ENCODE measurements at places on chromosomes 5 and 9.
A peak's percentile ranks its signal among the peaks of the same experiment; 100 is the strongest.

DNA sequence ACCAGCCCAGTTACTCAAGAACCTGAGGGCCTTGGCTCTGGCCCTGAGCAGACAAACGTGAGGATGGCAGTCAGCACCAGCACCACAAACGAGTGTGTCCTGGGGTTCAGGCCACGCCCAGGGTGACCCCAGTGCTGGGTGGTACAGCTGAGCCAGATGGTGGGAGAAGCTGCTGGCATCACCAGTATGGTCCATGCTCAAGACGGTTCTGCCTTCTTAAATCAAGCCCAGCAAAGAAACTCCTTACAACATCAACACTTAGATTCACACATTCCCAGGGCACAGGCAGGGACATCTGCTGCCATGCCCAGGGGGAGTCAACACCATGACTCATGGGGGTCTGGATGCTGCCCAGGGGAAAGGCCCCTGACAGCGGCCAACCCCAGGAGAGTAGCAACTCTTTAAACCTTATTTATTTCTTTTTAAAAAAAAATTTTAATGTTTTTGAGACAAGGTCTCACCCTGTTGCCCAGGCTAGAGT lies 31.3 kb downstream of the IPPK start:
- no peak for DNase-seq

- no peak for DNase-seq
Observed at GRCh38 chr9:97575673-97576200, 57.4 kb downstream of the TSTD2 start.

GRCh38 chr5:142725231-142726187 lies 39.6 kb upstream of the FGF1 start:
- no peak for DNase-seq

DNA sequence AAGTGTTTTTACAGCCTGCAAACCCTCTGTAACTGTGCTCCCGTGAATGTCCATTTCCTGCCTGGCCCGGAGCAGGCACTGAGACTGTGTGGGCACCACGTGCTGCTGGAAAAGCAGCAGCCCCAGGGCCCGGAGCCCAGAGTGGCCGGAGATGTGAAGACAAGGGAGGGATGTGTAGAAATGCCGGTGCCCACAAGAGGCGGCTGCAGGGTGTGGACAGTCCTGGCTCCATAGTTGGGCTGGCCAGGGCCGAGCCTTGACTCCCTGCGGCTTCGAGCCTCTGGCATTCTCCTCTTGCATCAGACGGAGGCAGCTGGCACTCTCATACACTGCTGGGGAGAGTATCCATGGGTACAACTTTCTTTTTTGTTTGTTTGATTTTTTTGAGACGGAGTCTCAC lies 13.2 kb upstream of the GFPT2 start:
- no peak for DNase-seq

- no peak for DNase-seq
Observed at GRCh38 chr5:158691631-158692255, 408.0 kb downstream of the EBF1 start.

DNA sequence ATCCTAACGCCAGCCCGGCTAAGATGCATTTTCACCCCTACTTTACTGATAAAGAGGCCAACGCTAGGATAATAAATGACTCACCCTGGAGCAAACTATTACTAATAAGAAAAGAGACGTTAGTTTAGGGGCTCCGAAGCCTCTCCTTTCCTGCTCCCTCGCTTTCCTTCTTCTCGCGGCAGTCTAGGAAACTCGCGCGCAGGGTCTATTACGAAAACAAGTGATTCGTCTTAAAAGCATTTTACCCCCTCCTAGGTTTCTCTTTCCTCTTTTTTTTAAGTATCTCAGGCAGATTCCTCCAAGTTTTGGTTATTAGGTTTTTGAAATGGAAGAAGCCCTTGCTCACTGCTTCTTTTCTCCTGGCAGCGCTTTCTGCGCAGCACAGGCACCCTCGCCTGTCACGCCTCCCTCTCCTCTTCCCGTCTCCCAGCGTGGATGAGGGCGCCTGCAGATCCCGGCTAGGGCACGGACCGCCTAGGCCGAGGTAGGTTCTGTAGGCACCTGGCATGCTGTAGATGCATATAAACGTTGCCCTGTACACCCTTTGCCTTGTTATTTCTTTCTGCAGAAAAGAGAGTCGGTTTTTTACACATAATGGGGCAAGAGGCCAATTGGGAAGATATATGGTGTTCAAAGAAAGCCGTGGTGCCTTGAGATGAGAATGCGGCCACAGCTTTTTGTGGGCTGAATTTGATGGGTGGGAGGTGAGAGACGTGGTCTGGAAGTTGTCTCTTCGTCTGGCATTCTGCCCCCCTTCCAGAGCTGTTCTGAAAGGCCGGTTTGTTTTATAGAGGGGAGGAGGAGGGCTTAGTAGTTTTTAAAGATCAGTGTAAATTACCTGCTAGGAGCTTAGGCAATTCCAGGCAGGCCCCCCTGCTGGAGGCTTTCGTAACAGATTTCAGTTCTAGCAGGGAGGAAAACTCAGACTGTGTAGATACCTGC lies 983 bp downstream of the GCNT1 start:
- DNase-seq: no peak

- no peak for DNase-seq
Observed at GRCh38 chr5:78803353-78803752, 154.8 kb upstream of the LHFPL2 start.

- DNase-seq: no peak
Observed at GRCh38 chr9:114834386-114834785, 28.5 kb upstream of the TNFSF15 start.

DNA sequence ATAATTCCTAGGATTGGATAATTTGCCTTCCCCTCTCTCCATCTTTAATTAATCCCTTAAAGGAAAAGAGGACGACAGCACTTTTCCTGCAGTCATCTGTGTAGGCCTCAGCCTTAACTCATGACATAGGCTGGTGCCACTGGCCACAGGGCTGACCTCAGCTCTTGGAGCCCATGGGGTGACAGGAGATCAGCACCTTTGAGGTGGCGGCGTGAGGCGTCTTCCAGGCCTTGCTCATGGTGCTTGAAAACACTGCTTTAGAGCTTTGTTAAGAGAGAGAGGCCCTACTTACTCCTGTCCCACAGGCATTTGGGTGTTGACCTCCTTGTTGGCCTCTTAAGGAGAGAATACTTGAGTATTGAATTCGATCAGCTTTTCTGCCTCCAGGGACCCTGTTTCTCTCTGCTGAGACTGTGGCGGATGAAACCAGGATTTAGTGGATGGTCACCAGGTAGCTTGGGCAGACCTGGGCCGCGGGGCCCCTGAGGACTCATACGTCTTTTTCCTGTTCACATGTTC lies 23.4 kb downstream of the TENT4A start:
- DNase-seq: no peak

DNA sequence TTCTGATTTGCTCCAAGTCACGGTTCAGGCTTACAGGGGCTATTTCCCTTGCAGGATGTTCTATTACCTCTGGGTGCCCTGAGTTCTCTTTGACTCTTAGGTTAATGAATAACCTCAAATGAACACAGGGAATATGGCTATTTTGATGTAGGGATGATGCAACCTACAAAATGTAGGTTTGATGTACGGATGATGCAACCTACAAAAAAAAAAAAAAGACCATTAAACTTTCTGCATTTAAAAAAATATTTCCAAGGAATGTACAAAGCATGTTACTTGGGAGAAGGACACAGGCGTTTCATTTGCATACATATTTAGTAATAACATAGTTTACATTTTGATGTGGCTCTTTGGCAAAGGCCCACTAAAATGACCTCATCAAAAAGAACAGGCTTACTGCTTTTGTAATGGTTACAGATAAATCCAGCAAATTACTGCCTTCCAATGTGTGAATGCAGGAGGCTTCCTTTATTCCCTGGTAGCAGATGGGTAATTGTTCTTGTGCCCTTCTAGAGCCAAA lies 36.3 kb downstream of the ZNF474 start:
- no peak for DNase-seq

GRCh38 chr9:112097712-112098688 lies 77.1 kb downstream of the SUSD1 start:
- no peak for DNase-seq

DNA sequence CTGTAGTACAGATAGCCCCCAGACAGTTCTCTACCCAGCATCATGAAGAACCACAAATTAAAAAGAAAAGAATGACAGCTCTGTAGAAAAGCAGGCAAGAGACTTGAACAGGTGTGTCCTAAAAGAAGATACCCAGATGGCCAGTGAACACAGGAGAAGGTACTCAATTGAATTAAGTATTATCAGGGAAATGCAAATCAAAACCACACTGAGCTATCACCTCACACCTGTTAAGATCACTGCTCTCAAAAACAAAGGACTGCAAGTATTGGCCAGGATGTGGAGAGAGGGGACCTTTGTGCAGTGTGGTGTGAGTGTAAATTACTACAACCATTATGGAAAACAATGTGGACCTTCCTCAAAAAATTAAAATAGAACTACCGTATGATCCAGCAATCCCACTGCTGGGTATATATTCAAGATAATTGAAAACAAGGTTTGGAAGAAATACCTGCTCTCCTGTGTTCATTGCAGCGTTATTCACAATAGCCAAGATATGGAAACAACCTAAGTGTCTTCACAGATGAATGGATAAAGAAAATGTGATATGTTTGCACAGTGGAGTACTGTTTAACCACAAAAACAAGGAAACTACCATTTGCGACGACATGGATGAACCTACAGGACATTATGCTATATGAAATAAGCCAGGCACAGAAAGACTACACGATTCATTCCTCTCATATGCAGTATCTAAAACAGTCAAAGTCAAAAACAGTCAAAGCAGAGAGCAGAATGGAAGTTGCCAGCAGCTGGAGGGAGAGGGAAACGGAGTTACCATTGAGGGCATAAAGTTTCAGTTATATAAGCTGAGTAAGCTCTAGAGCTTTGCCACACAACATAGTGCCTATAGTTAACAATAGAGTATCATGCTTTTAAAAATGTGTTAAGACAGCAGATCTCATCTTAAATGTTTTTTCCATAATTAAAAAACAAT lies 102.6 kb downstream of the WNK2 start:
- no peak for DNase-seq

DNA sequence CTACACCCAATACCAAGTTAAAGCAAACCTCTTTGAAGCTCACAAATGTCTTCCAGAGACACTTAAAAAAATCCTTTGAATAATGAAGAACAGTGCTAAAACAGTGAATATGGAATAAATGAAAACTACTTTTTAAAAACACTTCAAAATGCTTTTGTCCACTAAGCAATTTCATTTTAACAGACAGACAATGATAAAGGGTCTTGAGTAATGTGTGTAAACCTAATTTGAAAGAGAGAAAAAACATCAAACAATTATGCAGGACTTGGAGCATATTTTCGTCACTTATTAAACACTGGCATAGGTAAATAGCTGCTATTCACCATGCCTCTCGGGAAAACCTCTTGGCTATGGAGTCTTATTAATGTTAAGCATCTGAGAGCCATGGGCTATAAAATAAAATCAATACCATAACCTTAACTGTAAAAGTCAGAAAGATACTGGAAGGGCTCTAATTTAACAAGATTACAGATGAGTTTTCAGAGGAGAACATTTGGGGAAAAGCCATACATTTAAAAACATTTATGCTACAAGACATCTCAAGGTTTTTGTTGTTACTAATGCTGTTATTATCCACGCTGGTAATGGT lies 177.8 kb downstream of the NFIB start:
- DNase-seq: no peak

- no peak for DNase-seq
Observed at GRCh38 chr5:556909-557441, 32.7 kb upstream of the SLC9A3 start.

DNA sequence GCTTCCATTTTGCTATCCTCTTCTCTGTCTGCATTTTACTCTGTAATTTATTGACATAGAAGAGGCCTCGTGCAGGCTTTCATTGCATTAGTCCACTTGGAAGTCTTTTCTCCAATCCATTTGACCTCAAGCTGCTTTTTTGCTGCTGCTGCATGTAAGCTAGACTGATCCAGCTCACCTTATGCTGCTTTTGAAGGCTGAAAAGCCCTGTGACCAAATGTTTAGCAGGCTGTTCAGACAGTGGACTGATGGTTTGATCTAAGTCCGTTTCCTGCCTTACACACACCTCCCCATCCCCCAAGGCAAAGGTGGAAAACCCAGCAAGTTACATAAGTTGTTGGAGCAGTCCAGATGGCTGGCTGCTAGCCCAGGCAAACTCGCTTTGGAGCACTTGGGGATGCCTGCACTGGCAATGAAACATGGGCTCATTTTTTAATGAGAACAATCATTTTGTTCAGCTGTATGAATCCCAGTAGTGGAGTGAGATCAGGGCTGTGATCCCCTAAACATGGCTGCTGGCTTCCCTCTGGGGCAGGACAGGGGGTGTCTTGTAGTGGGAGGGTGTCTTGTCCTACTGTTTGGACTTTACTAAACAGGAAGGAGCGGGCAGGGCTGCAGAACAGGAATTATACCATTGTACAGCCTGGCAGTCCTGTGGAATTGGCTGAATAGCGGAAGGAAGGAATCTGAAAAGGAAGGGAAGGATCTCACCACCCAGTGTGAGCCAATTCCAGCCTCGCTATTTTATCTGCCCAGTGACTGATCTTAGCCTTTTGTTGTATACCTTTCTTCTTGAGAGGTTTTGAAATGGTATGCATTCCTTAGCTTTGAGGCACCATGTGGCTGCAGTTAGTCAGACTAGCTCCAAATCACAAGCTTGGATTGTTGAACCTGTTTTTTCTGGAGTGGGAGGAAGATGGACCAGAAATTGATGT lies 212.0 kb downstream of the ARHGAP26 start:
- no peak for DNase-seq

GRCh38 chr5:55227664-55228430 lies 732 bp upstream of the MCIDAS start:
- DNase-seq: no peak

GRCh38 chr5:137731176-137731575 lies 4.7 kb downstream of the KLHL3 start:
- no peak for DNase-seq

GRCh38 chr5:172727551-172727950 lies 43.4 kb downstream of the DUSP1 start:
- peak; percentile 66 for DNase-seq

DNA sequence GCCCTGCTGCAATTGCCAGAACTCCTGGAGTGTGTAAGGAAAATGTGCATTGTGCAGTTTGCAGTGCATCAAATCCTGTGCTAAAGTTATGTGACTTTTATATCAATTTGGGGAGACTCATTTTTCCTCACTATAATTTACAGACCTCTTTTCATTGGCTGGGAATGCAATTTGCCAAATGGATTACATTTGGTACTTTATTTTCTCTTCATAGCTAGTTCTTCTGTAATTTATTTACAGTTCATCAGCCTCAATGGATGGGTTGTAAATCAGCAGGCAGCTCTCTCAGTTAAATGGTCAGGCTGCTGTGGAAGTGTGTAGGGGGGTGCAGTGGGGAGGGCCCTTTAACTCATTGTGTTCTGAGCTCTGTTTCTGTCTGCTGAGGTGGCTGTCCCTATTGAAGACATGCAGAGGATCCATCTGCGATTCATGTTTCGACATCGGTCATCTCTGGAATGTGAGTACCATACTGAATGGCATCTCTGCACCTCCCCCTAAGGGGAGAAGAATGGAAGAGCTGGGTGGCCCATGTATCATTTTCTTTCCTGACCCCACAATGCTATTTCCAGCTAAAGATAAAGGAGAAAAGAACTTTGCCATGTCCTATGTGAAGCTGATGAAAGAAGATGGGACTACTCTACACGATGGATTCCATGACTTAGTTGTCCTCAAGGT lies 74.6 kb downstream of the DOCK2 start:
- DNase-seq: no peak

All from chondrocyte (in vitro differentiated cells).